HS-27A (cell line): ENCODE measurements at places on chromosomes 5 and 9.

DNA sequence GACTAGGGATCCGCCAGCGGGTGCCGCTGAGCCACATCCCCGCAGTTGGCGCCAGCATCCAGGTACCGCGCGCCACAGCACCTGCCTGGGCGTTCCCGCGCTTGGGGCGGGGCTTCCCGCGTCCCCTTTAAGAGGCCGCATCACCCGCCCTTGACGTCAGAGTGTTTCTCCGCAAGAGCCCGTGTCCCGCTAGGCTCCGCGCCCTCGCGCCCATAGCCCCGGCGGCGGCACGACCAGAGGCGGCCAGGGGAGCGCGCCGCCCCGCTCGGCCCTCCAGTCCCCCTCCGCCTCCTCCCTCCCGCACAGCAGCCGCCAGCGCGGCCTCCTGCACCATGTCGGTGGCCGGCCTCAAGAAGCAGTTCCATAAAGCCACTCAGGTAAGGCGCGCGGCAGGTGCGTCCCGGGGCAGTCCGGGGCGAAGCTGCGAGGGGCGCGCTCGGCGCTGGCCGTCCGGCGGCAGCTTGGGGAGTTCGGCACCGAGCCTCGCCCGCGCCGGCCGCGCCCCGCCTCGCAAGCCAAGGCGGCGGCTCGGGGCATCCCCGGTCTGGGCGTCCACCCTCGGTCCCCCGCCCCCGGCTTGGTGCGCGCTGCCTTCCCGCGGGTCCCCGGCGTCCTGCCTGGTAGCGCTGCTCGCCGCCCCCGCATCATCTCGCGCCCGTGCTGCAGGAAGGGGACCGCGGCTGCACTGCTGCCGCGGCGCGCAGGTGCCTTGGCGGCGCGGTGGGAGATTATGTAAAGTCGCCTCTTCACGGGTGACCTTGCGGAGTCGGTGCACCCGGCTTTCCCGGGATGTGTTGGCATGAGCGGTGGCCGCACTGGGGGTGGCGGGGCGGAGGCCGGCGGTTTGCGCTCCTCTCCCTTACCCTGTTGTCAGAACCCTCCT lies at the start of gene SH3GL2:
SH3GL2 (plus strand) TSS at position 156 of the 883 bp plus-strand sequence.
- no peak for DNase-seq

DNA sequence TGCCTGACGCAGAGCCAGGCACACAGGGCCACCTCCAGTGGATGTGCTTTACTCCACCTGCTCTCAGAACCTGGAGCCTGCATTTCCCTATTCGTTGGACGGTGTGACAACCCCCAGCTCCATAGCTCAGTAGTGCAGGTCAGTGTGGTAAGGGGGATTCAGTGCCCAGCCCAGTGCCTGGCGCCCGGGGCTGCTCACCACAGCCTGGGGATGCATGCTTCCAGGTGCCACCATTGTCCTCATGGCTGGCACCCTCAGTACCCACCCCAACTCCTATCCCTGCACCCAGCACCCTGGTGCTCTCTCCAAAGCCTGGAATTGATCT lies 32.8 kb upstream of the ADAMTS2 start:
- no peak for DNase-seq

DNA sequence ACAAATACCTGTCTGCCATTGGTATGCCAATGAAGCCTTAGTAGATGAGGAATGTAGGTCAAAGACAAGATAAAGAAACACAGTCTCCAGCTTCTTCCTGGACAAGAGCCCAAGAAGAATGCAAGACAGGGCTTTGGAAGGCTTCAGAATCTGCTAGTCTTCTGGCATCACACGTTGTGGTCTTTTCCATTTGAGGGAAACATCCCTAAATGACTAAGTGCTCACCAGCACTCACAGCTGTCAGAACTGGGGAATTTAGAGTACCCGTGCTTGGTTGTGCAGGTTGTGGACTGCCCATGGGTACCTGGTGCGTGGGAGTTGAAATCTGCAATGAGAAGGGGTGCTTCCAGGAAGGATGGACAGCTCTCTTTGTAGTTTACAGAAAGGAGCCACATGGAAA lies 27.1 kb upstream of the NFIB start:
- DNase-seq = no peak

DNA sequence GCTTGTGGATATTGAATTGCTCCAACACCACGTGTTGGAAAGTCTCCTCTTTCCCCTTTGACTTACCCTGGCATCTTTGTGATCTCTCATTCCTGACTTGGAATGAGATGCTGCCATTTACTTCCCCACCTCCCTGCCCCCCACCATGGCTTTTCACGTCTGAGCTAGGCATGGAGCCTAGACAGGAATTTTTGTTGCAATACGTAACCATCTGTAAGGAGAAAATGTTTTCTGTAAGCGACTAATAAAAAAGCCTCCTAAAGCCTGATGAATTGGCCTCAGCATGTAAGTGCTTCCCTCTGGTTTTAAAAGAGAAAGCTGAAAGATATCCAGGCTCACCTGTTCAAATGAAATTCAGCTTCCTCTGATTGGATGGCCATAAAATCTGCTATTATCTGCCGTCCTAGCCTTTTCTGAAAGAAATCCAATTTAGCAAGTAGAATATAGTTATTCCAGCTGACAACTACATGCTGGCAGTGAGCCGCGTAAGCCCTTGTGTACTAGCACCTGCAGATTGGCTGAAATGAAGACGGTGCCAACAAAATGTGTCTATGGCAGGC lies 200.1 kb downstream of the NSG2 start:
- DNase-seq = no peak

- no peak for DNase-seq
These were observed 27.3 kb downstream of the RXRA start for GRCh38 chr9:134353539-134353938.

GRCh38 chr5:112257005-112257404 lies 162.1 kb downstream of the EPB41L4A start:
- no peak for DNase-seq

DNA sequence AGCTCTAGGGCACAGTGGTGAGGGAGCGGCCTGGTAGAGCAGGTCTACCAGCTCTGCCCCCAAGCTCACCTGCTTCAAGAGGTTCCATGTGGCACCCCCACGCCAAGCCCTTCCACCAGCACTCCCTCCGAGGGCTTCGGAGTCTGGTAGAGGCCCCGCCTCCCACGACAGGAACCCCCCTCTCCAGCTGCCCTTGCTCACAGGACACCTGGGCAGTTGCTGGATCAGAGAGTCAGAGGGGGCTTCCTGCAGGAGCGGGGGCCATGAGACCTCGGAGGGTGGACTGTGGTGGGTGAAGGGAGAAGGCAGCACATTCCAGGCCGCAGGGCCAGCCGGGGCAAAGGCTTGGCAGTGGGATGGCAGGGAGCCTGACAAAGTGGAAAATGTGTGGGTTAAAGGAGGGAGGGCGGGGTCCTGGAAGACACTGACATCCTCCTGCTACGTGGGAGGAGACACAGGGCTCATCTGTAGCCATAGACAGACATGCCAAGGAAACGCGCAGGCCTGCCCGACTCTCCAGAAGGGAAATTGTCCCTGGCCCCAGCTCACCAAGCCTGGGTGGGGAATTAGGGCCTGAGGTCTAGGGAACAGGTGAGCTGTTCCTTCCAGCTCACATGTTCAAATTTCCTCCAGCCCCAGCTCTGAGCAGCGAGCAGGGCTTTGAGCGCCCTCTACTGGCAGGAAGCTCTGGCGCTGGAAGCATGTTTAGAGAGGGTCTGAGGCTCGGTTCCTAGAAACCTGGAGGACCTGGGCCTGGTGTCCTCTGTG lies 74.2 kb downstream of the NTNG2 start:
- peak; percentile 20 for DNase-seq

- DNase-seq = no peak
These were observed 6.3 kb downstream of the MEF2C start for GRCh38 chr5:88876714-88877113.

- DNase-seq = no peak
These were observed 37.2 kb downstream of the GPR107 start for GRCh38 chr9:130090915-130091314.

DNA sequence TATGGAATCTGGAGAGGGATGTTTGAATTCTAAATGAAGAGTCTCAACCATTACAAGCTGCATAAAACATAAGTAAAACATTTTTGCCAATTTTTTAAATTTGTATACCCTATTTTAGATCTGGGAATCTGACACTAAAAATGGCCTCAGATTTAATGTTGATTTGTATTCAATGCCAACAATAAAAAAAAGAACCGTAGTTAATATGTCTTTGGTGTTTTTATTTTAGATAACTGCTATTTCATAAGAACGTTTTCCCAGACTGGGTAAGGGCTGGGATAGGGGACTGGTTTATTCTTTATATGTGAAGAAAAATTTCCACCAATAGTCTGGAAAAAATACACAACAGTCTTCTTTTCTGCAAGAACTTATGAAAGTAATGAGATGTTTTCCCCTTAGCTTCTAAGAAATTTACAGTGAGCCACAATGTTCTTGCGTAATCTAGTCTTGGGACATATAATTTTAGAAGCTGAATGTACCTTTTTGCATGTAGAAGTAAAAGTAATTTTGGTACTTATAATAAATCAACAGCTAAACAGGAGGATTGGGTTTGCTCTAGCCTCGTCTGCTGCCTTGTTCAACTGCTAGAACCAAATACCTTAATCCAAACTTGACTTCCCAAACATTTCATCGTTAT lies 244.6 kb upstream of the EFNA5 start:
- DNase-seq = no peak

GRCh38 chr5:107543868-107544267 lies 126.9 kb downstream of the EFNA5 start:
- DNase-seq = no peak

- no peak for DNase-seq
These were observed 31.6 kb upstream of the ADAMTS2 start for GRCh38 chr5:179376701-179377420.

DNA sequence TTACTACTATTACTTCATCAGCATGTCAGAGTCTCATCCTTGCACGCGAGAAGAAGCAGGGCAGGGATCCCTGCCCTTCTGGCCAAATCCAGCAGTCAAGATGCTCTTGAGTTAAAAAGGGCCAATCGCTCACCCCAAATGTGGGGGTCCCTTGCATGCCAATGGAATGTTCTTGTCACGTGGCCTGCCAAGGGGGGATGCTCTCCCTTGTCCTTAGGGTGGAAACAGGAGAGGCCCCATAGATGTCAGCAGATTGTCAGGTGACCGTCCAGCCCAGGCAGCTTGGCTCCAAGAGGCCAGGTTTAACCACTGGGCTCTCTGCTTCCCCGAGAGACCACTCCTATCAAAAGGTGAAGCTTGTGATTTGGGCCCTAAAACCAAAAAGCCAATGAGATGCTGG lies 25.3 kb upstream of the DUSP1 start:
- DNase-seq = no peak

DNA sequence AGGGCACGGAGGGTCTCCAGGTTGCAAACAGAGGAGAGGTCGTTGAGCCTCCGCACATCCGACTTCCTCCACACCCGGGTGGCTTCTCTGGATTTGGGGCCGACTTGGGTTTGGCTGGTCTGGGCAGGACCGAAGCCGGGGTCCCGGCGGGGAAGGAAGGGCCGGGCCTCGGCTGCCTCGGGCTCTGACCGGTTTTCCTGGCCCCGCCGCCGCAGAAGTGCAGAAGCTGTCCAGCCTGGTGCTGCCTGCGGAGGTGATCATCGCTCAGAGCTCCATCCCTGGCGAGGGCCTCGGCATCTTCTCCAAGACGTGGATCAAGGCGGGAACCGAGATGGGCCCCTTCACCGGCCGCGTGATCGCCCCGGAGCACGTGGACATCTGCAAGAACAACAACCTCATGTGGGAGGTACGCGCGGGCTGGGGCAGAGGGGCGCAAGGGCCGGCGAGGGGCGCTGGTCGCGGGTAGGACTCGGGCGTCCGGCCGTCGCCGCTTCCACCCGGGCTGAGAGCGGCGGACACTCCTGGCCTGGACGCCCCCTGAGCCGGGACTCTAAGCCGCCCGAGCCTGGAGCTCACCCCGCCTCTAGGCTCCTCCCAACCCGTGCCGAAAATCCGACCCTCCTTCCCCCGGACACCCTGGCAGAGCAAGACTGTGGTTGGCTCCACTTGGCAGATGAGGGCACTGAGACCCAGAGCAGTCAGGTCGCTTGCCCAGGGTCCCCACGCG lies 2.2 kb downstream of the PRDM12 start:
- DNase-seq = no peak

GRCh38 chr5:142634216-142635011 lies 51.5 kb downstream of the FGF1 start:
- no peak for DNase-seq

GRCh38 chr9:84501587-84501986 lies 161.0 kb upstream of the SLC28A3 start:
- DNase-seq = no peak

GRCh38 chr5:137367951-137368350 lies 131.2 kb downstream of the SPOCK1 start:
- no peak for DNase-seq

DNA sequence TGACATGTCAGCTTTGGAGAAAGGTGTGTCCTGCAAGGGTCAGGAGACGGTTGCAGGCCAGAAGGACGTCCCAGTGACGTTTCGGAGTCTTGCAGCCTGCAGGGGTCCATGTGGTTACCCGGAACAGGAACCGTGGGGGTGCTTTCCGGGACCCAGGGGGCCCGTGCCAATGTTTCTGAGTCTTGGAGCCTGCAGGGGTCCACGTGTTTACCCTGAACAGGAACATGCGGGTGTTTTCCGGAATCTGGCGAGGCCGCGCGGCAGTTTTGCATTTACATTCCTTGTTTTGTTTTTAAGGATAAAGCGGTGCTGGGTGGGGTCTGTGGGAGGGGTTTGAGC lies 30.6 kb downstream of the NKD2 start:
- DNase-seq = no peak

- DNase-seq = no peak
These were observed 129.4 kb downstream of the SLIT3 start for GRCh38 chr5:169171515-169171914.

DNA sequence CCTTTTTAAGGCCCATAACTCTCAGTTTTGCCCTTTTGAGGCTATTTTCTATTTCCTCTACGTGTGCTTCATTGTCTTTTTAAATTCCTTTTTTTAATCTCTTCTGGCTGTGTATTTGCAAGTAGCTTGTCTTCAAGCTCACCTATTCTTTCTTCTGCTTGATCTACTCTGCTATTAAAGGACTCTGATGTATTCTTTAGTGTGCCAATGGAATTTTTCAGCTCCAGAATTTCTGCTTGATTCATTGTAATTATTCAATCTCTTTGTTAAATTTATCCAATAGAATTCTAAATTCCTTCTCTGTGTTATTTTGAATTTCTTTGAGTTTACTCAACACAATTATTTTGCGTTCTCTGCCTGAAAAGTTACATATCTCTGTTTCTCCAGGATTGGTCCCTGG lies 178.7 kb downstream of the FAM170A start:
- DNase-seq = no peak

DNA sequence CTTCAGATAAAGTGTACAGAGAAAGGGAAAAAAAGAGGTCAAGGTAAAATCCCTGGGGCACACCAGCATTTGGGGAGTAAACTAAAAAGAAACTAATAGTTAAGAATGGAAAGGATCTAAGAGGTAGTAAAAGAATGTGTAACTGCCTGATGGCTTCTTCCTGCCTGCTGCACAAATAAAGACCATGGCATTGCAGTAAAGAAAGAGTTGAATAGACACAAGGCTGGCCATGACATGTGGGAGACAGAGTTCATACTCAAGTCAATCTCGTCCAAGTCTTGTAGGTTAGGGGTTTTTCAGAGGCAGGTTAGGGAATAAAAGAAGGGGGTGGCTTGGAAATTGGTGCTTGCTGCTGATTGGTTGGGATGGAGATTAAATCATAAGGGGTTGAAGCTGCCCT lies 57.6 kb downstream of the DNAJC21 start:
- no peak for DNase-seq
